ENCODE measurements at places on chromosomes 5 and 9.

- DNase-seq = no peak
These were observed 3.9 kb downstream of the TBC1D2 start for GRCh38 chr9:98251551-98251950.

DNA sequence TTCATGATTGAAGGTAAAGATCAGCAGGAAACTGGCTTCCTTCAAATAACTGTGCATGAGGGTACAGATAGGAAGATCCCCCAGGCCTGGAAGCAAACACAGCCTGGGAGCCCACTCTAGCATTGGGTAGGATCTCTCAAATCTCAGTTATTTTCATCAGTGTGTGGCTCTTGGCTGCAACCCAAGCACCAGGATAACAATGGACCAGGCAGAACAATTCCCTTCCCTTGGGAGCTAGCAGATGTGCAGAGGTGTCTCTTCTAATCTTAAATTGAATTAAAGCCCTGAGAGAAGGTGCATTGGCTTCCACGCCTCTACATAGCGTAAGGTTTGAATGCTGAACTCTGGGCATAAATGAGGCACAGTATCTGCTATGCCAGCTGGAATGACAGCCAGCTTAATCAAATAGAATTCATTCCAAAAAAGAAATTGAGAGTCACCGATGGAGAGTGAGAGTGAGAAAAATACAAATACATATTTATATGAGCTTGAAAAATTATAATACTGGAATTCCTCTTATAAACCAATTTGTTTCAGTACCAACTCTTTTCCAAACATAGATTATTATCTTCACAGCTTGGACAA, 957.3 kb downstream of the CDH12 start:
- DNase-seq = no peak

DNA sequence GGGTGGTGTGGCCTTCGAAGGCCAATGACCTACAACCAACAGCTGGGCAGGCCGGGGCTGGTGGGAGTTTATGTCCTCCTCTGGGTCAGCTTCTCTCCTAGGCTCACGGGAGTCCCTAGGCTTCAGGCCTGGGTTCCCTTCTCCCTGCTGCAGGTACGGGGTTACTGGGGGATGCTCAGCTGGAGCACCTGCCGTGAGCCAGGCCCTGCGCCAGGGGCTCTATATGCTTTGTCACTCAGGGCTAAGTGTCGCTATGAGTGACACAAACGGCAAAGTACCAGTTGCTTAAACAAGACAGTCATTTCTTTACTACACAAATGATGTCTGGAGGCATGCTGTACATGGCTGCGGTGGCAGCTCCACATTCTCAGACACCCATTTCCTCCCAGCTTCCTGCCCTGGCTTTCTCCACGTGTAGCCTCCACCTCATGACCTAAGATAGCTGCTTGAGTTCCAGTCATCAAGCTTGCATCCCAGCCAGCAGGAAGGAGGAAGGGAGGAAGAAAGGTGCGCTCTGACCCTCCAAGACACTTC, 22.5 kb upstream of the NINJ1 start:
- DNase-seq = no peak

GRCh38 chr5:169694091-169694625, 57.1 kb downstream of the DOCK2 start:
- DNase-seq = no peak

GRCh38 chr9:134985451-134985850, 67.7 kb upstream of the FCN1 start:
- DNase-seq = no peak

GRCh38 chr5:179435731-179436315, 90.6 kb upstream of the ADAMTS2 start:
- DNase-seq = no peak

DNA sequence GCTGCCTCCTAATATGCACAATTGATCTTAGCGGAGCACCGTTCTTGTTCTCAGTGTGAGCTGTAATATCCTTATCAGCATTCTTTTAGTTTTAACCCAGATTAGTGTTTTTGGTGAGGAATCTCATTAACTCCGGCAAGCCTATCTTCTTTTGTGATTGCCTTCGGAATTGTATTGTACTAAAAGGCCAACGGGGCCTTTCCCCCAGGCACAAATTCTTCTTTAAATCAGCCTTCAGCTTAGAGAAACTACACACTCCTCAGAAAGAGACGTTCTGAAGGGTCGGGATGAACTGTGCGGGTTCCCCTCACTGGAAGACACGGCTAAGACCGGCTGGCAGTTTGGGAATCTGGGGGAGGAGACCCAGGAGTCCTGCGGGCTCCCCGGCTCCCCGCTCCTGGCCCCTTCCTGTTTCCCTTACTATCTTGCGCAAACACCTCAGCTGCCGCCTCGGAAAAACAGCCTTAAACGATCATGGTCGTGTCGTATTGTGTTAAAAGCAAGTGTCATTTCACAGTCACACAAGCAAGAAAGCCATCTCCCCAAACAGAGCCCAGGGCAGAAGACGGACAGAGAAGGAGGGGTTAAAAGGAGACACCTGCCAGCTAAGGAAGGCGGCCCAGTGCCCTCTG, 353.1 kb upstream of the IRX2 start:
- no peak for DNase-seq

GRCh38 chr5:83401122-83401731, 70.3 kb upstream of the VCAN start:
- no peak for DNase-seq

DNA sequence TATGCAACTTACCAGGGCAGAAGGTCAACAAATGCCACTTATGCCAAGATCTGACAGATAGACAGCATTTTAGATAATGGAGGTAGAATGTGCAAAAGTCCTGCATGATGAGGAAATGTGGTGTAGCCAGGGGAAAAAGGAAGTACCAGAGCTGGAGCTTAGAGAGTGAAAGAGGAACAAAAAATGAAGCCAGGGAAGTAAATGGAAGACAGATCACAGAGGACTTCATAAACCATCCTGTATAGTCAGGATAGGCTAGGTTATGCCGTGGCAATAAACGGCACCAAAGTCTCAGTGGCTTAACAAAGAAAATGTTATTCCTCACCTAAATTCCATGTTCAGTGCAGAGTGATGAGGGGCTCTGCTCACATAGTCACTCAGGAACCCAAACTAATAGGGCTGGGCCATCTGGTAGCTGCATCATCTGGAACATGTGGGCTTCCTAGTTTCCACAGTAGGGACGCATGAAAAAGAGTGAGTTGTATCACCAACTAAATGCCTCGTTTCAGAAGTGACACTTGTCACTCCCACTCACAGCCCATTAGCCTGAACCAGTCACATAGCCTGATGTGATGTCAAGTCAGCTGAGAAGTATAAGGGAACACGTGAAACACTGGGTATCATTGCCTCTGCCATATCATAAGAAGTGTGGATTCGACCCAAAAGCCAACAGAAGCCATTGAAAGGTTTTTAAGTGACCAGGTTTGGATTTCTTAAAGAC, 70.3 kb downstream of the SH3RF2 start:
- DNase-seq = no peak

GRCh38 chr9:134227451-134228411, 63.4 kb upstream of the RNU6ATAC start:
- DNase-seq = no peak

GRCh38 chr9:111897601-111898137, 1.1 kb downstream of the UGCG start:
- no peak for DNase-seq

- DNase-seq = no peak
These were observed 69.0 kb downstream of the ALDH1A1 start for GRCh38 chr9:72883875-72884274.

- no peak for DNase-seq
These were observed 45.0 kb upstream of the PRR16 start for GRCh38 chr5:120419127-120419526.
